ENCODE measurements at places on chromosomes 6 and 20.

DNA sequence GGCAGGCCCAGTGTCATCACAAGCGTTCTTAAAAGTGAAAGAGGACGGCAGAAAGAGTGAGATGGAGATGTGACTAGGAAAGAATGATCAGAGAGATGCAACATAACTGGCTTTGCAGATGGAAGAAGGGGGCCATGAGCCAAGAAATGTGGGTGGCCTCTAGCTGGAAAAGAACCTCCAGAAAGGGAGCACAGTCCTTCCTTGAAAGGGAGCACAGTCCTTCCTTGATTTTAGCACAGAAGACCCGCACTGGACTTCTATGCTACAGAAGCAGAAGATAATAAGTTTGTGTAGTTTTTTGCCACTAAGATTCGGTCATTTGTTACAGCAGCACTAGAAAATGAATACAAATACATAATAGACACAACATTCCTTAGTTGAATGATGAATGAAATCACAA is 7.0 kb upstream of the LZTS3 start:
- no peak for DNase-seq

- no peak for DNase-seq
Observed at GRCh38 chr6:40343877-40344565, 243.1 kb downstream of the LRFN2 start.

DNA sequence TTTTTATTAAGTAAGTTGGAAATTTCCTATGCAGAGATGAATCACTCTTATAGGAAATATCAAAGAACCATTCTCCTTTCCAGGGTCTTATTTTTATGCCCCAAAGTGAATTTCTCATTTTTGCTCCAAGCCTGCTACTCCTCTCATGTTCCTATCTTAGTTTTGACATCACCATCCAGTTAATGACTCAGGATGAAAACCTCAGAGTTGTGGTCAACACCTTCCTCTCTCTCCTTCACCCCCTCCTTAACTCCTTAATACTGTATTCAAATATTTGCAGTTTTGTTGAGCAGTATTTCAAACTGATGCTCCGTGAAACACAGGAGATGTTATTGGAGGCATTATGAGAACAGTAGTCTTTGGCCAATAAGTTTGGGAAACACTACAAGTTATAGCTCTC is 64.1 kb downstream of the NRN1 start:
- no peak for DNase-seq

DNA sequence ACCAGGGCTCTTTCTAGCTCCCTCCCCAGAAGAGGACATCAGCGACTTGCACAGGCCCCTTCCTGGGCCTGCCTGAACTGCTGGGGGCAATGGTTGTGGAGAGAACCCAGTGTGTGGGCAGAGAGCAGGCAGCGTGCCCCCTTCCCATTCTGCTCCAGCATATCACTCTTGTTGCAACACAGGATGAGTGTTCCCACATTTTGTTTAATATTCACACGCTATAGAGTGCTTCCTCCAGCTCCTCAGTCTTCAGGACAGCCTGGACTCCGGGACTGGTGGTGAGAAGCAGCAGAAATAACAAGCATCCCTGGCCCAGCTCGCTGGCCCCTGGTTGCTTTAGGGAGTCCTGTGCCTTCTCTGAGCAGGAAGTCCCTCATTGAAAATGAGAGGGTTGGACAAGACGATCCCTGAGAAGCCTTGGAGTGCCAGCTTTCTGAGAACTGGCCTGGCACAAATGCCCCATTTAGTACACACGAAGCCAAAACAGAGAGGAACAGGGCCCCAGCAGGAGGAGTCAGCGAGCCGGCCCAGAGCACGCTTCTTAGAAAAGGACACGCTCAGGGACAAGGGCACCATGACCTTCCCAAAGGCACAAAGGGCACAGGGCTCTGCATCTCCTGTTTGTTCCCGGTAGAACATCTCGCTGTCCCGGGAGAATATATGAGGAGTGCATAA is 84.2 kb upstream of the FOXC1 start:
- no peak for DNase-seq

DNA sequence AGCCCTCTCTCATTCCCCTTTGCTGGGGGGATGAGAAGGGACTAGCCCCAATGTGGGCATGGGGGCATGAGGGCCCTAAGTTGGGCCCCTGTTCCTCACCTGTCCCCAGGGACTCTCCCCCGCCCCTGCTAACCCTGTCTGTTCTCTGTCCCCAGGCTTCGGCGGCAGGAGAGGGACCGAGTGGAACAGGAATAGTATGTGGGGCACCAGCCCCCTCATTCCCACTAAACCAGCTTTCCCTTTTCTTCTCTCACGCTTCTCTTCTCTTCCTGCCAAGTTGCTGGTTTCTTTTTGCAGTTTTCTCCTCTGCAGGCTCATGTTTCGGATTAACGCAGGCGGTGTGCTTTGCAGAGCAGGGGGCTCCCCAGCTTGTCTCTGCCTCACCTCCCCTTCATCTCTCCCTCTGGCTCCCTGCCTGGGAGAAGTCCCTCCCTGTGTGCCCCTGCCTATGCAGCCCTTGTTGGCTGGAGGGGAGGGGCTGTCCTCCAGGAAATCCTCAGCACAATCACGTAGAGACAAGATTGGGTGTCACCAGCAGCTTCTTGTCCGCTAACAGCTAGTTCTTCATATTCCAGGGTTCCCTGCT is 7.9 kb downstream of the TMEM63B start:
- DNase-seq = no peak

- no peak for DNase-seq
Observed at GRCh38 chr6:109292420-109292819, 89.8 kb downstream of the CD164 start.
